ENCODE measurements at places on chromosomes 12 and 14.

GRCh38 chr12:105931762-105932570 is 206.8 kb downstream of the NUAK1 start:
- no peaks in the 10 kb centered on the region for H3K4me1 ChIP-seq
- no peaks in the 10 kb centered on the region for H3K27me3 ChIP-seq
- no peak overlapping the region for H3K4me3 ChIP-seq
- no peak overlapping the region for H3K27ac ChIP-seq

GRCh38 chr12:94855853-94856252 is 147.6 kb downstream of the NDUFA12 start:
- H3K36me3 ChIP-seq = no peaks in the 10 kb centered on the region
- no peak overlapping the region for H3K27ac ChIP-seq
- H3K4me1 ChIP-seq = peaks cover 5% of the 10 kb centered on the region
- DNase-seq = no peak

GRCh38 chr14:76138119-76138757 is 13.5 kb upstream of the GPATCH2L start:
- no peak overlapping the region for H3K27ac ChIP-seq
- DNase-seq = no peak
- peaks cover 61% of the 10 kb centered on the region for H3K27me3 ChIP-seq
- H3K4me1 ChIP-seq = peaks cover 6% of the 10 kb centered on the region

DNA sequence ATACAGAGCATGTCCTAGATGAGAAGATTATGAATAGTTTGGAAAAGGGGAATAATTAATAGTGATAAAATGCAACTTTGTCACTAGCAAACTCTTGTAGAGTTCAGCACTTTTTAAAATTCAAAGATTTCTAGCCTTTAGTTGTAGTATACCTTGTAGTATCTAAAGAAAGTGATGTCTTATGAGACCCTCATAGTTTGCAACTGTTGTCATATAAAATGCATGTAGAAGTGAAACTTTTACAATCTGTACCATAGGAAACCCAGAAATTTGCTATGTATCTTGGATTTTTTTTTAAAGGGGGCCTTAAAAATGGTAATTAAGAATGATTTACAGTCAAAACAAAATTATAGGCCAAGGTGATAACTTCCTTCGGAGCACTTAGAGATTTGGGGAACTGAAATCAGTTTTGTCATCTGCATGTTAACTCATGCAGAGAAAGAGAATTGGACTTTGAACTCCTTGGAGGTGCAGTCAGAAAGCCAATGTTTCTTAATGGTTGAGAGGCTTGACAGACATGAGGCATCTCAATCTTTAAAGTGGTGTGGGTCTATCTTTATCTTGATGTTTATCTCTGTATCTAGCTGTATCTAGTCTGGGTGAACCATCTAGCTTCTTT is 1.3 kb downstream of the LRRK2 start:
- peaks cover 10% of the 10 kb centered on the region for H3K4me1 ChIP-seq
- H3K36me3 ChIP-seq = no peaks in the 10 kb centered on the region
- DNase-seq = no peak
- no peak overlapping the region for H3K4me3 ChIP-seq
- H3K27me3 ChIP-seq = peaks cover 52% of the 10 kb centered on the region

DNA sequence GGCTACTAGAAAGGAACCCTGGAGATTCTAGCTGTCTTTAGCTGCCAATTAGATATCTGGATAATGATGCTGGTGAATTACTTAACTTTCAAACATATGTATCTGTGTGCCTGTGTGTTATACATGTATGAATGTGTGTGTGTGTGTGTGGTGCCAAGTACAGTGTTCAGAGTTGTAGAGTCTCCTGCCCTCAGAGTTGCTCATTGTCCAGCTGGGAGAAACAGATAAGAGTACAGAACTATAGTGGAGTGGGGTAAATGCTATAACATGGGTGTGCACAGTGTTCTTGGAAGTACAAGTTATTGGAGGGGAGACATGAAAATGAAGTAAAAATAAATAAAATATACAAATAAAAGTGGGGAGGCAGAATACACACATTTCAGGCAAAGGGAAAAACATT is 23.6 kb upstream of the ADAM20 start:
- H3K4me1 ChIP-seq = peaks cover 4% of the 10 kb centered on the region
- no peak overlapping the region for H3K27ac ChIP-seq
- no peak for DNase-seq
- H3K4me3 ChIP-seq = no peak overlapping the region

DNA sequence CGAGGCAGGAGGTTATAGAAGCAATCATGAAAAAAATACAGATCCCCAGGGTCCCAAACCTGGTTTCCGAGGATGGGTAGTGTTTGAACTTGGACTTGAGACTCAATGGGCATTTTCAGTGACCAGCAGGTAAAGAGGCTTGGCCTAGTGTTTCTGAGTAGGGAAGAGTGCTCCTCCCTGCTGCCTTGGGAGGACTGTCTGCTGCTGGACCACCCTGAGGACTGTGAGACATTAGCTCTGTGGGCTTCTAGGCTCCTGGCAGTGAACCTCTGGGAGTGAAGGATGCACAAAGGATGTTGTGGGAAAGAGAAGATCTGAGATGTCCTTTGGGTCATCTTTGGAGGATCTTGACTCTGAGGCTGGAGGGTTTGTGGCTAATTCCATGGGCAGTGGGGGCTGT is 30.5 kb downstream of the ANKRD9 start:
- no peaks in the 10 kb centered on the region for H3K36me3 ChIP-seq
- peaks cover 6% of the 10 kb centered on the region for H3K4me1 ChIP-seq
- DNase-seq = no peak
- H3K27me3 ChIP-seq = no peaks in the 10 kb centered on the region
- peak overlapping the region; percentile 56 for H3K27ac ChIP-seq

DNA sequence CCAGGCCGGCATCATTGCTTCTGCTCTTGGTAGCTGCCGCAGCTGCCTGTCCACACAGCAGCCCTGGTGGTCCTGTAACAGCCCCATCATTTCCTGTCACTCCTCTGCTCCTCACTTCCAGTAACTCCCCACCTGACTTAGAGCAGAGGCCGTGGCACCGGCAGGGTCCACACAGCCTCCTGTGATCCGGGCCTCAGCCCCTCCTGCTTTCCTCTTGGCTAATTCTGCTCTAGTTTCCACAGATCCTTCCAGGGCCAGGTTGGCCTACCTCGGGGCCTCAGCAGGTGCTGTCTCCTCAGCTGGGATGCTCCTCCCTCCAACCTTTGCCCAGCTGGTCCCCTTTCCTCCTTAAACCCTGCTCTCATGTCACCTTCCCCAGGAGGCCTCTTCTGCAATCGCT is 80.2 kb downstream of the FZD10 start:
- H3K27ac ChIP-seq = no peak overlapping the region
- no peaks in the 10 kb centered on the region for H3K4me1 ChIP-seq
- no peak for DNase-seq
- H3K27me3 ChIP-seq = peaks cover 1% of the 10 kb centered on the region
- H3K36me3 ChIP-seq = no peaks in the 10 kb centered on the region

DNA sequence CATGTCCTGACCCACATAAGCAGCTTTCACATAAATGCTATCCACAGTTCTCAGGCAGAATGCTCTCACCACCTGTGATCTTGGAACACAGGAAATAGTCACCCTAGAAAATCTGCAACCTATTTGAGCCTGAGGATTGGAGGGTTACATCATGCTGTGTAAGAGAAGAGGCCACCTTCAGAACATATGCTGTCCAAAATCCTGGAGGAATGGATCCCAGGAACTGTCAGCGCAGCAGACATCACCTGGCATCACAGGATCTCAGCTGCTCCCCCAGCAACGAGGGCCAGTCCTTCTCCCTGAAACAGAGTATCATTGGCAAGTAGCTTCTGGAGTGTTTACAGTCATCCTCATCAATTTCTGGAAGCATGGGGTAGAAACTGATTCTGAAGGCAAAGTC is 63.2 kb upstream of the LTA4H start:
- peaks cover 50% of the 10 kb centered on the region for H3K4me1 ChIP-seq
- DNase-seq = no peak
- H3K36me3 ChIP-seq = peaks cover 4% of the 10 kb centered on the region
- no peak overlapping the region for H3K4me3 ChIP-seq
- H3K27ac ChIP-seq = no peak overlapping the region

- no peaks in the 10 kb centered on the region for H3K27me3 ChIP-seq
- no peak for DNase-seq
- H3K27ac ChIP-seq = no peak overlapping the region
- no peaks in the 10 kb centered on the region for H3K4me1 ChIP-seq
- H3K36me3 ChIP-seq = no peaks in the 10 kb centered on the region
- H3K4me3 ChIP-seq = no peak overlapping the region
Observed at GRCh38 chr14:39827901-39828655, 395.8 kb upstream of the FBXO33 start.

GRCh38 chr12:13179211-13180074 is 17.1 kb upstream of the EMP1 start:
- peaks cover 20% of the 10 kb centered on the region for H3K27me3 ChIP-seq
- peaks cover 64% of the 10 kb centered on the region for H3K4me1 ChIP-seq
- H3K27ac ChIP-seq = peak overlapping the region; percentile 84
- DNase-seq = peak; percentile 75
- H3K36me3 ChIP-seq = peaks cover 1% of the 10 kb centered on the region

- H3K36me3 ChIP-seq = no peaks in the 10 kb centered on the region
- no peak overlapping the region for H3K27ac ChIP-seq
- peaks cover 9% of the 10 kb centered on the region for H3K27me3 ChIP-seq
- H3K4me3 ChIP-seq = no peak overlapping the region
- H3K4me1 ChIP-seq = peaks cover 6% of the 10 kb centered on the region
Observed at GRCh38 chr14:23148591-23149249, 29.7 kb upstream of the CEBPE start.

DNA sequence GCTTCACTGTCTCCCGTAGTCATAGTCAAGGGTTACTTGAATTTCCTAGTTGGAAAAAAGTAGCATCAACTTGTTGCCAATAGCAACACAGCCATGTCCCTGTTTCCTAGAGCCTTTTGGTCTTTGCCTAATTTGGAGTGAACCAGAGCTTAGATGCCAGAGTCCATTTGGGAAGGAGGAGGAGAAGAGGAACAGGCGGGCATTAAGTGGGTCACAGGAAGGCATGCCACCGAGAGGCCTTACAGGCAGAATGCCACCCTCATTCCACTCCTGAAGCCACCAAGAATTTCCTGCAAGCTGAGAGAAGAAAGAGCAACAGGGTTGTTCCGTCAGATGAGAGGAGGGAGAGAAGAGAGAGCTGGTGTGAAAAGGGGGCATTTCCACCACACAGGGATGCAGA is 339.5 kb downstream of the DPF3 start:
- no peak overlapping the region for H3K4me3 ChIP-seq
- peaks cover 36% of the 10 kb centered on the region for H3K27me3 ChIP-seq
- H3K4me1 ChIP-seq = peaks cover 14% of the 10 kb centered on the region
- no peaks in the 10 kb centered on the region for H3K36me3 ChIP-seq
- H3K27ac ChIP-seq = no peak overlapping the region
- DNase-seq = no peak

- no peak overlapping the region for H3K27ac ChIP-seq
- peaks cover 1% of the 10 kb centered on the region for H3K27me3 ChIP-seq
- H3K36me3 ChIP-seq = no peaks in the 10 kb centered on the region
- H3K4me1 ChIP-seq = peaks cover 22% of the 10 kb centered on the region
Observed at GRCh38 chr12:4645023-4645422, 3.8 kb downstream of the AKAP3 start.

- H3K4me3 ChIP-seq = no peak overlapping the region
- H3K36me3 ChIP-seq = peaks cover 45% of the 10 kb centered on the region
- no peak overlapping the region for H3K27ac ChIP-seq
- no peaks in the 10 kb centered on the region for H3K27me3 ChIP-seq
- no peaks in the 10 kb centered on the region for H3K4me1 ChIP-seq
- DNase-seq = no peak
Observed at GRCh38 chr12:120134307-120134980, 17.9 kb upstream of the RAB35 start.

DNA sequence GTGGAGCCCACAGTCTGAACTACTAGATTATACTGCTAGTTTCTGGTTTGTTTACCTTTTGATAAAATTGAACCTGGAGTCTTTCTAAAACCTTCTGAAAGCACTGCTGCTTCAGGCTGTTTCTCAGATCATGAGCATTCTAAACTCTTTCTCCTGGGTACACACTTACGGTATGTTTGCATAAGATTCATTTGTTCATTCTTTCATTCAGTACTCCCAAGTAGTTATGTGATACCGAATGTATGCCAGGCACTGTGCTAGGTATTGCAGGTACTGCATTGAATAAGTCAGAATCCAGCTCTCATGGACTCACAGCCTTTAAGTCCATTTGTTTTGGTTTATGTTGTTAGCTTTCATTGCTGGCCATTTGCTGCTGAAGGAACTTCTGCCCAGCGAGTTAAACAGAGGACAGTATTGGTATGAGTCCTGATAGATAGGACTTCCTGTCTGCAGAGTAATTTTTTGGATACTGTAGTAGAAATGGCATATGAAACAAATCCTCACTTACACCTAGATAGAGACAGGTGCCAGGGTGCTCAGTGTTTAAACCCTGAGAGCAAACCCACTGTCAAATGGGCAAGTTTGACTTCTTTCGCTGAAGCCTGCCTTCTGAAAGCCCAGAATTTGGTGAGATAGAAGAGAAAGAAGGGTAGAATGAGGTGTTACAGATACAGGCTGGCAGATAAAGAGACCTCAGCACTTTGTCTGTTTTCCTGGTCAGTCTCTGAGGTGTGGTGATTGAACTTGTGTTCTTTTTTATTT is 2.1 kb downstream of the SUSD6 start:
- DNase-seq = no peak
- H3K36me3 ChIP-seq = peaks cover 27% of the 10 kb centered on the region
- H3K4me1 ChIP-seq = peaks cover 72% of the 10 kb centered on the region
- H3K4me3 ChIP-seq = peak overlapping the region; percentile 97
- no peaks in the 10 kb centered on the region for H3K27me3 ChIP-seq
- peak overlapping the region; percentile 98 for H3K27ac ChIP-seq

- H3K27ac ChIP-seq = no peak overlapping the region
- no peaks in the 10 kb centered on the region for H3K27me3 ChIP-seq
- peaks cover 28% of the 10 kb centered on the region for H3K36me3 ChIP-seq
- no peak for DNase-seq
Observed at GRCh38 chr14:21921453-21921852, 247.8 kb upstream of the OR4E1 start.

Data from activated CD4-positive, alpha-beta T cell treated with anti-CD3 and anti-CD28 coated beads, Interleukin-2, amount 10 ng/mL, durations not matched to agents 7 days and 5 days (primary cell).